ENCODE measurements at places on chromosomes 4 and X. TPM values are rescaled to one million over a fixed set of nuclear protein-coding genes. Genes with fewer than 3 reads are reported as not detected.

The NKX1-1 gene
- total RNA-seq: not detected

The MGARP gene
- not detected for total RNA-seq

The RPS6KA6 gene
- 0.54 TPM for total RNA-seq

The GUCY1A1 gene
- total RNA-seq: 84.0 TPM

The DDX53 gene
- not detected for total RNA-seq

The RGN gene
- not detected for total RNA-seq

The TRO gene
- 38.8 TPM for total RNA-seq

All from hematopoietic multipotent progenitor cell (in vitro differentiated cells).